ENCODE measurements at places on chromosomes 4 and X.

GRCh38 chr4:94653984-94654609 lies 103.7 kb upstream of the BMPR1B start:
- DNase-seq = no peak

GRCh38 chr4:128802680-128803628 lies 6.5 kb upstream of the JADE1 start:
- DNase-seq = no peak

DNA sequence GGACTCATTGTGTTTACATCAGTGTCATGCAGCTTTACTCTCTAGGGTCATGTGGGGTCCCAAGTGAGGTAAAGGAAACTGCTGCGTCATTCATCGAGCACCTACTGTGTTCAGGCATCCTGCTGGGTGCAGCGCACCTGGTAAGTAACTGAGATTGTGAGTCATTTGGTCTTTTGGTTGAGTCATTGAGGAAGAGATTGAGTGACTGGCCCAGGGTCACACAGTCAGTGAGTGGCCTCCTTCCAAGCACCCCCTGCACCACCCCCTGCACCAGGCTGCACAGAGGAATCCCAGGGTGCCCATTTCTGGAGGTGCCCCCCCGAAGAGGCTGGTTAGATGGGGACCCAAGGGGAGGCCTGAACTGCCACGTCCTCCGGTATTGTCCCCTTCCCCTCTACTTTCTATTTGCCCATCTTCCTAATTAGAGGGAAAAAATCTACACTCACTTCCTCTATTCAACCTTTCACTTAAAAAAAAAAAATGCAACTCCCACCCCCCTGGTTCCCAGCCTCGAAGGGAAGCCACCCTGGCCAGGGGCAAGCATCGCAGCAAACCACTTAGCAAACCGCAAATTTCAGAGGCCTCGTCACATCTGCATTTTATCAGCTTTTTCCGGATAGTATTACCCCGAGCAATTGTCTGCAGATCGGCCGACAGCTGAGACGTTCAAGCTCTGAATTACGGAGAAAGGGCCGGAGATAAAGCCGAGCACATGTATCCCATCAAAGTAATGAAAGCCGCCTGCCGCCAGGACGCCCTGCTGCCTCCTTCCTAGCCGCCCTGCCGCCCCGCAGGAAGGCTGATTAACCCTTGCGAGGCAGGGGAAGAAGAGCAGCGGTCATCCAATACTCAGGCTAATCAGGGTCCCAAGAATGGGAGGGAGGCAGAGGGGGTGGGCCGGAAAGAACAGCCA lies 96.3 kb upstream of the MSX1 start:
- DNase-seq = peak; percentile 94

DNA sequence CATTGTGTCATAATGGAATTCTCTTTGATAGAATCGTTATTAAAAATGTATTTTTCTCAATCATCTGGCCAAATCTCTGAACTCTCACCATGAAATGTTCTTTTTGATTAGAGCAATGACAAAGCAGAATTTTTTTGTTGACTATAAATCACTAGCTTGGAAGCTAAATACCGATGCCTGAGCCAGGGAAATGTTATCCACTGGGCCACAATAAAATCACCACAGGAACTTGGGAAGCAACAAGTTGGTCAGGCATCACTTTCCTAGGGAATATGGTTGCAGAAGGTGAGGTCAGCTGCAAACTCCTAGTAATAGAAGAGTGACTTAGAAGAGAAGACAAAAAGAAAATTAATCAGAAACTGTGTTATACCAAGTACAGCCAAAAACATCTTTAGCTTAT lies 60.6 kb upstream of the CFAP47 start:
- DNase-seq = no peak

- no peak for DNase-seq
Observed at GRCh38 chrX:136616987-136617685, 30.8 kb upstream of the CD40LG start.

DNA sequence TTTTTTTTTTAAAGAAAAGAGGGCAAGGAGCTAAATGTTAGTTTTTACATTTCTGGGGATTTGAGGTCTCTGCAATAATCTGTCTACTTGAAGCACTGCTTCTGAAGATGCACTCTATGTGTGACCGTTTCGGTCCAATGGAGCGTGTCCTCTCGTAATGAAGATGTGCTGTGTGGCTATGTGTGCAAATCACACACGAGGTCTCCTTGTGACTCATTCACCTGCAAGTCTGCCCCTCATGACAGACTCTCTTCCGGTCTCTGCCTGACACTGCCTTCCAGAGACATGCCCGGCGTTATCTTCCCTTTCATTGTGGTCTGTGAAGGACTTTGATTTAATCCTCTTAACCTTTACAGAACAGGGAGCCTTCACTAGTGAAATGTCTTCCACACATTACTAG lies 84.3 kb downstream of the TRAM1L1 start:
- no peak for DNase-seq

DNA sequence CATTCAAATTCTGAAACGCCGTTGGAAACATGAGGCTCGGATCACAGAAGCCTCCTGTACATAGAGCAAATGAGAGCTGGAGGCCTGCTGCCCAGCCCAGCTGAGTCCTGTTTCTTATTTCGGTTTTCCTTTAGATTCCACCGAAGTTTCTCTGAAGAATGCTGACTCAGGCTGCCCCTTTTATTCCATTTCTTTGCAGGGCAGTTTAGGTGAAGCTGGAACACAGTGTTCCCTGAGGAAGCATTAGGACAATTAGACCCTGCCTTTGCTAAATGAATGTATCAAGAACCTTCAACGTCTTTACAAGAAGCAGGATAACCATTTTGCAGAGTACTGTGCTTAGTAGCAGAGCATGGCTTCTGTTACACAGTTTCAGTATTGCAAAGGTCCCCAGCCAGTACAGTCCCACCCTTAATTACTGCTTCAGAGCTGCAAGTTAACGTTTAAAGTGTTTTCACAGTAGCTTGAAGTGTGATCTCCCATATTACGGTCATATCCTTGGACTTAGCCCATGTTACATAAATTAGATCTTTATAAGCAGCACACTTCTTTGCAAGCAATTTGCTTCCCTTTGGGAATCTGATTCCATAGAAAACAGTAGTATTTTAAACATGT lies 117.0 kb downstream of the TBL1X start:
- no peak for DNase-seq

- no peak for DNase-seq
Observed at GRCh38 chr4:144410230-144410783, 235.6 kb upstream of the HHIP start.

DNA sequence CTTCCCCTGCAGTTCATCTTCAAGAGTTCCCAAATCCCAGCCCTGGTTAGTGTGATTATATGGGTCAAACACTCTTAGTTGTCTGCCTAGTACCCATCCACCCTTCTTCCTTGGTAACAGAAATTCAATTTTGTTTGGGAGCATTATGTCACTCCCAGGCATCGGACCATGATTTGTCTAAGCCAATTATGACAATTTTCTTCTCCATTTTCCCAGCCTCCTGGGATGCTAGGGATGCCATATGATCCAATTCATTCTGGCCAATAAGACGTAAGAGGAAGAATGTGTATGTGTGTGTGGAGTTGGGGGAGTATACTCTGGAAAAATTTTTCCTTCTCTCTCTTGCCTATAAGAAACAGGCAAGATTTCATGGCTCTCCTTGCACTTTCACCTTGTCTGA lies 465.9 kb downstream of the MID1IP1 start:
- DNase-seq = no peak

DNA sequence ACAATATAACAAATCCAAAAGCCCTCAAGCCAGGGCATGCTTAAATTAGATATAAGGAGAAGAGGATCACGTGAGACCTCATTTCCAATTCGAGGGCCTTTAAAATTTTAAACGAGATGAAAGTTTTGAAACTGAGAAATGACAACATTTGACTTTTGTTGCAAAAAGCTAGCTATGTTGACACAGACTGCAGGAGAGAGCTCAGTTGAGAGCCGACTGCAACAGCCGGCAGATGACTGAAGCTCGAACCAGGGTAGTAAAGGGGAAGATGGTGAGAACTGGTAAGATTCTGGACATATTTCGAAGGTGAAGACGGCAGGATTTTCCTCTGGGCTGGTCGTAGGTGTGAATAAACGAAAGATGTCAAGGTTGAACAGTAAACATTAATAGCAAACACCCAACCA lies 773 bp downstream of the PRMT9 start:
- DNase-seq = peak; percentile 20

- no peak for DNase-seq
Observed at GRCh38 chrX:21373637-21374162, 518 bp upstream of the CNKSR2 start.
